ENCODE measurements at places on chromosomes 2 and 18.

DNA sequence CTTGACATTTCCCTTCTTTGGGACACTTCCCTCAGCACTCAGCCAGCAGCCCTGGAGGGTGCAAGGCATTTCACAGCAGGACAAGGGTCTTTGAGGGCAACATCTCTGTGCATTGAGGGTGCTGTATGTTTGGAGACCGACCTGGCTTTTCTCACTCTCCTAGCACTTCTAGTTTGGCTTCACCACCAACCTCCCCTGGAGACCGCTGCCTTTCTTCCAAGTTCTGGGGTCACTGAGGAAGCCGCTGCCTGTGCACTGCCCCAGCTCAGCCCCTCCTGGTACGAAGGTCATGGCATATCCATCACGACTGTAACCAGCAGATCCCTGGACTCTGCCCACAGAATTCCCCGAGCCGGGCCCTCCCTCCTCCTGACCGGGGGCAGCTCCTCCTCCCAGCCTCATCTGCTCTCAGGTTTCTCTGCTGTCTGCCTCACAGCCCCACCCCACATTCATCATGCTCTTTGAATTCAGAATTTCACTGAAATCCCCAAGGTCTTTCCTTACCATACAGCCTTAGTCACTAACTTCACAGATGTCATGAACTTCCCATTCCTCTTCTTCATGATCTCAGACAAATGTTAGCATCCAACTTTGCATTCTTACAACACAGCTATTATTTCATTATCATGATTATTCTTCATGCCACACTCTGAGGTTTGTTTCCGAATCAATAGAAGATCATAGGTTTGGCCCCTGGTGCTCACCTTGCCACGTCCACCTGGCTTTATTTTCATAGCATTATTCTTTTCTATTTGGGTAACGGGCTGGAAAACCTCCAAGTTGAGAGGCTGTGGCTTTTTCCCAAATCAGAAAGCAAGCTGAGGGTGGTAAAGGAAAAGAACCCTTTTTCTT lies 113.0 kb upstream of the COPS8 start:
- peaks cover 6% of the 10 kb centered on the region for H3K4me1 ChIP-seq
- H3K36me3 ChIP-seq: no peaks in the 10 kb centered on the region
- H3K27ac ChIP-seq: no peak overlapping the region
- no peaks in the 10 kb centered on the region for H3K27me3 ChIP-seq

GRCh38 chr2:217261452-217261851 lies 401.6 kb upstream of the TNP1 start:
- H3K36me3 ChIP-seq: no peaks in the 10 kb centered on the region
- no peaks in the 10 kb centered on the region for H3K27me3 ChIP-seq
- no peak overlapping the region for H3K27ac ChIP-seq
- no peaks in the 10 kb centered on the region for H3K4me1 ChIP-seq

DNA sequence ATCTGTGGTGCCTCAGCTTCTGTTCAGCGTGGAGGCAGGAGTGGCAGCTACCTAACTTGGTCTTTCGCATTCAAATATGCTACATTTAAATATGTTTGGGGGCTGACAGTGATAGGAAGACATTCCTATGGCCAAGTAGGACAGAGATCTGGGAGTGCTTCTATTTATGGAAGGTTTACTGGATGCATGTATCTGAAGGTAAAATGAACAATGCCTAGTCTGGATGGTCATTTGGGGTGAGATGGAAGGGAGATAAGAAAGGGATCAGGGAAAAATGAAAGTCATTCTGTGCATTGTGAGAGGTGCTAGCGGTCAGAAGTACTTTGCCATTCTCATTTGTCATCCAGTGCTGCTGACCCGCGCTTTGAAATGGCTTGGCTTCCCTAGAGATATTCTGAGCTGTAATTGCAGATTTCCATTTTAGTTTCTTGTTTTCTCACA lies 300.9 kb upstream of the FBXO11 start:
- peak overlapping the region; percentile 4 for H3K27ac ChIP-seq
- no peaks in the 10 kb centered on the region for H3K36me3 ChIP-seq
- H3K4me1 ChIP-seq: peaks cover 8% of the 10 kb centered on the region
- DNase-seq: no peak
- H3K4me3 ChIP-seq: no peak overlapping the region

DNA sequence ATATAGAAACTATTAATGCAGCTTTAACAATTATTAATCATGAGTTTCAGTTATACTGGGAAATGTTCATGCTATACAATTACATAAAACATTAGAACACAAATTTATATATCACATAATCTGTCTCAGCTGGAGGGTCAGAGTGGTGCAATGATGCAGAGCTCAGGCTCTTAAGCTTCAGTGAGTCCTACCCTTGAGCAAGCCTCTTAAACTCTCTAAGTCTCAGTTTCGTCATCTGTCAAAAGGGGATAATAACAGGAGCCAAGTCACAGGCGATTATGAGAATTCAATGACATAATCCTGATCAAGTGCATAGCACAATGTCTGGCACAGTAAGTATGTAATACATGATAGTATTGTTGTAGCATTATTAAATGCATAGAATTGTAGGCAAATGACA lies 46.0 kb downstream of the LAMA1 start:
- H3K4me1 ChIP-seq: peaks cover 31% of the 10 kb centered on the region
- H3K4me3 ChIP-seq: no peak overlapping the region
- H3K27me3 ChIP-seq: no peaks in the 10 kb centered on the region
- H3K27ac ChIP-seq: no peak overlapping the region
- no peak for DNase-seq
- no peaks in the 10 kb centered on the region for H3K36me3 ChIP-seq

Measured in spinal cord (tissue), 10 donors.